PC-9 (cell line): ENCODE measurements at places on chromosomes 3 and 15. TPM values are rescaled to one million over a fixed set of nuclear protein-coding genes. Genes with fewer than 3 reads are reported as not detected.

DNA sequence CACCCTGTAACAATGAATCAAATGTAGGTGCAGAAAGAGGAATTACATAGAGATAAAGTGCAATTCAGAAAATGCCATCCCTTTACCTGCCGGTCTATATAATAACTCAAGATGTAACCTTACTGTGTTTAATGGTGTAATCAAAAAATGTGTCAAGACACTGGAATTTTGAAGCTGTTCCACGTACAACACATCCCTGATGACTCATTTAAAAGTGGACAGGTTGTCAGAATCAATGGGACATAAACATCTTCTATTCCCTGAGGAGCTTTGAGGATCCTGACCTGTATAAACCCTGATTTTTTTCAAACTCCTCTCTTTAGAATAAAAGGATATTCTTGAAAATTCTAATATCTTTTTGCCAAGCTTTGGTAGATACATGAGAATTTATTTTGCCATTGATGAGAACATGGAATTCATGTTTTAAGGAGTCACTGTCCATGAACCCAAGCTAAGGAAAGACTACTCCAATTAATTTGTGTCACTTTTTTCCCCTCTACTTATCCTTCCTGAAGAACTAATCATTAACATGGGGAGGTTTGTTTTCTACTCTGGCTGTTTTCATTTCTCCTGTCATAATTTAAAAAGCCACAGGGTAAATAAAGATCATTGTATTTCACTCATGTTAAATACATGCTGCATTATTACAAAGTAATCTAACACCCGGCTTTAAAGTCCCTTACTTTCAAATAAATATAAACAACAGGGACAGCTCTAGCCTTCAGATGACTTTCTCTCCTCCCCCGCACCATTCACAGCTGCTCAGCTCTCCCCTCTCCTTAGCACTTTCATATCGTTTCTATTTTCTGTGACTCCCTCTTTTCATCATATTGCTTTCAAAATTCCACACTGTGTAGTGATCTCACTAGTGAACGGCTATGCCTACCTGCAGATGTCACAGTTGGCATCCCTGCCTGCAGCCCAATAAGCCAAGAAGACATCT, 138.3 kb downstream of the TAFA4 start:
- H3K27me3 ChIP-seq = 0 out of 2 replicates have a peak, but pooled peaks cover 17% of the 10 kb centered on the region
- no peak for DNase-seq
- H3K27ac ChIP-seq = no peak overlapping the region
- no peaks in the 10 kb centered on the region for H3K36me3 ChIP-seq
- no peaks in the 10 kb centered on the region for H3K4me1 ChIP-seq

- H3K36me3 ChIP-seq = 0 out of 2 replicates have a peak, but pooled peaks cover 3% of the 10 kb centered on the region
- DNase-seq = no peak
- H3K4me1 ChIP-seq = no peaks in the 10 kb centered on the region
- no peak overlapping the region for H3K4me3 ChIP-seq
- H3K27ac ChIP-seq = no peak overlapping the region
- H3K27me3 ChIP-seq = no peaks in the 10 kb centered on the region
Measured at GRCh38 chr15:48730506-48730905, 80.4 kb downstream of the CEP152 start.

- DNase-seq = no peak
- H3K27me3 ChIP-seq = peaks cover 79% of the 10 kb centered on the region
- H3K4me3 ChIP-seq = no peak overlapping the region
- no peaks in the 10 kb centered on the region for H3K36me3 ChIP-seq
Measured at GRCh38 chr15:93146196-93146595, 57.2 kb upstream of the RGMA start.

- H3K36me3 ChIP-seq = no peaks in the 10 kb centered on the region
- peaks cover 75% of the 10 kb centered on the region for H3K4me1 ChIP-seq
- H3K4me3 ChIP-seq = no peak overlapping the region
- no peak for DNase-seq
- no peaks in the 10 kb centered on the region for H3K27me3 ChIP-seq
Measured at GRCh38 chr15:59290295-59291212, 82.1 kb downstream of the MYO1E start.

GRCh38 chr3:50536471-50537180, 30.9 kb downstream of the C3orf18 start:
- no peaks in the 10 kb centered on the region for H3K4me1 ChIP-seq
- no peak overlapping the region for H3K27ac ChIP-seq
- H3K27me3 ChIP-seq = peaks cover 68% of the 10 kb centered on the region

- no peaks in the 10 kb centered on the region for H3K27me3 ChIP-seq
- no peak for DNase-seq
- no peaks in the 10 kb centered on the region for H3K36me3 ChIP-seq
- no peak overlapping the region for H3K4me3 ChIP-seq
- H3K27ac ChIP-seq = no peak overlapping the region
Measured at GRCh38 chr3:186890911-186891310, 39.4 kb upstream of the ST6GAL1 start.

DNA sequence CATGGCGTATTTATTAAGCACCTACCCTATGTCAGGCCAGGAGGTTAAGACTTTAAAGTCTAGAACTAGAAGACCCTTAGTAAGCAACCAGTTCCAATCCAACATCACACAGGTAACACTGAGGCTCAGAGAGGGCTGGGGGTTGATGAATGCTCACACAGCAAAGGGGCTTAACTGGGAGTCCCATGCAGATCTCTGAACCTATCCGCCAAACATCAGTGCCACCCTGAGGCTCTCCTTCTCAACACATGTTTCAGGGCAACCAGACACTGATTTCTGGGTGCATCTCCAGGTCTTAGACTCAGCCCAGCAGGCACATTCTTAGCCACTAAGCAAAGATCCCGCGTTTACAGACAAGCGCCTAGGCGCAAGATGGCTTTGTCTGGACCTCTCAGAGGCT, 92.0 kb upstream of the SLC6A11 start:
- peaks cover 82% of the 10 kb centered on the region for H3K27me3 ChIP-seq
- DNase-seq = no peak
- no peak overlapping the region for H3K4me3 ChIP-seq
- H3K36me3 ChIP-seq = no peaks in the 10 kb centered on the region
- no peak overlapping the region for H3K27ac ChIP-seq

DNA sequence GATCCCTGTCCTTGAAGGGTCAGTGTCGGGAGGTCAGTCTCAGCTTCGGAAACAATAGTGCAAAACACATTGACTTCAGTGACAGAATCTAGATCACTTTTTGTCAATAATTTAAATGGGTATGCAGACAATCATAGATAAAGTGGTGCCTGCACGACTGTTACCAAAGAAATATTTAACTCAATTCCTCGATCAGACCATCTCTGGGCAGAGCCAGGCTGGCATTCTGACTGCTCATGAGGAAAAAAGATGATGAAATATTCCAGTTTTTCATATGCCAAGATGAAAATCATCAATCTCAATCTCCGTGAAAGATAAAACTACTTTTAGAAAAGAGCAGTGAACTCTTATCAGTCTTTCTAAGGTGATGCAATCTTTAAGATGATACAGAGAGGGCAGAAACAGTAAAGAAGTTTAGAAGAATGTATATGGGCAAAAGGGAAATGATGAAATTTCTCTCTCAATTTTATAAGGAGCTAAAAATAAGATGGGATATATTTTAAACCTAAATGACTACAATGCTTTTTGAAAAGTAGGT, 169.9 kb downstream of the WDR72 start:
- no peaks in the 10 kb centered on the region for H3K36me3 ChIP-seq
- no peak overlapping the region for H3K27ac ChIP-seq
- H3K27me3 ChIP-seq = no peaks in the 10 kb centered on the region
- no peak for DNase-seq
- no peak overlapping the region for H3K4me3 ChIP-seq

DNA sequence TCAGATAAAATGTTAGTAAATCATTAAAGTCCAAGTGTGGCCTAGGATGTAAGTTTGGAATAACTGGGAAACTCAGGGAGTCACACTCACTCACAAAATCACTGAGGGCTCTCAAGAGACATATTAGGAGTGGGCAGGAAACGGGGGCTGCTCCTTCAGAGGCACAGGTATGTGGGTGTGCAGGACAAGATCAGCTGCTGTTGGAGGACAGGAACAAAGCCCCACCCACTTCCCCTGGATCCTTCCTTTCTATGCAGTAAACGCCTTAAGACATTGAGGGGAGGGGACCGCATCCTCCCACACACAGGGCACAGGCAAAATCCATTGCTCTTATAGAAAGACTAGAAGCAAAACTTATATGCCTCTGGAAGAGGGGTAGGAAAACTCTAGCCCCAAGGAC, 30.2 kb downstream of the TM2D3 start:
- peaks cover 13% of the 10 kb centered on the region; the same call in 1 of the 2 replicates for H3K4me1 ChIP-seq
- no peak overlapping the region for H3K27ac ChIP-seq
- H3K36me3 ChIP-seq = no peaks in the 10 kb centered on the region

- DNase-seq = no peak
- no peaks in the 10 kb centered on the region for H3K36me3 ChIP-seq
- H3K4me3 ChIP-seq = no peak overlapping the region
- H3K4me1 ChIP-seq = no peaks in the 10 kb centered on the region
Measured at GRCh38 chr3:127829537-127829936, 7.2 kb upstream of the MGLL start.

DNA sequence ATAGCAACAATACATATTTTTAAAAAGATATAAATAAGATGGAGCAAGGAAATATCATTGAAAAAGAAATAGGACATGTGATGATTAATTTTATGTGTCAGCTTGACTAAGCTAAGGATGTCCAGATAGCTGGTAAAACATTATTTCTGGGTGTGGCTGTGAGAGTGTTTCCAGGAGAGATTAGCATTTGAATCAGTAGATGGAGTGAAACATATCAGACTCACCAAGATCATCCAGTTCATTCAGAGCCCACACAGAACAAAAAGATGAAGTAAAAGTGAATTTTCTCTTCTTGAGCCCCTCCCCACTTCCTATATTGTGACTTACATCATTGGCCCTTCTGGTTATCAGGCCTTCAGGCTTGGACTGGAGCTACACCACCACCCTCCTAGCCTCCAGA, 61.6 kb upstream of the TUSC7 start:
- no peaks in the 10 kb centered on the region for H3K27me3 ChIP-seq
- H3K27ac ChIP-seq = no peak overlapping the region
- H3K36me3 ChIP-seq = no peaks in the 10 kb centered on the region
- no peaks in the 10 kb centered on the region for H3K4me1 ChIP-seq

- no peaks in the 10 kb centered on the region for H3K27me3 ChIP-seq
- no peak for DNase-seq
- H3K4me3 ChIP-seq = no peak overlapping the region
- peaks cover 2% of the 10 kb centered on the region; the same call in 1 of the 2 replicates for H3K36me3 ChIP-seq
- no peaks in the 10 kb centered on the region for H3K4me1 ChIP-seq
Measured at GRCh38 chr3:136885357-136886213, 23.6 kb downstream of the NCK1 start.

DNA sequence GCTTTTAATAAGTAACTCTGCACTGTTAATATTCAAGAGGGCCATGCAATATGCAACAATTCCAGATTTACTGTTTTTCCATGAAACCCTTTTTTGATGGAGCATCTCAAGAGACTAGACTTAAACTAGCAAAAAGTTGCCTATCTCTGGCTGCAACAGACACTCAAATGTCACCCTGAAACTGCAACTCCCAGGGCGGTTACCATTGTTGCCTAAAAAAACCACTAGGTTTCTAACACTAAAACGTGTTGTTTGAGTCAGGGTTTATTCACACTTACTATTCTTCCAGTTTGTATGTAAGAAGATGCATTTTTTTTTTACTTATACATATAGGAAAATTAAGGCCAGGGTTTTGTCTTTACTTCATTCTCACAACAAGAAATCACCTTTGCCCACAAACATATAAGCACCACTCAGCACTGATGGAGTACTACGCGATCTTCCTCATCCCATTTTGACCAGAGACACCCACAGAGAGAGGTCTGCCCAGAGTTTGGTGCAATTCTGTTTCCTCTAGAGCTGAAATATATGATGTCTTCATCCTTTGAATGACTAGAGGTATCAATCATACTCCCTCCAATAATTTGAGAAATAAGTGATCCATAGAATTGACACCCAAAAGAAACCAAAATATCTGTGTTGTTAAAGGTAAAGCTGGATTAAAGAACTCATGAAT, 124.0 kb upstream of the SNTN start:
- no peak overlapping the region for H3K4me3 ChIP-seq
- no peaks in the 10 kb centered on the region for H3K4me1 ChIP-seq
- no peaks in the 10 kb centered on the region for H3K27me3 ChIP-seq
- DNase-seq = no peak
- no peaks in the 10 kb centered on the region for H3K36me3 ChIP-seq

DNA sequence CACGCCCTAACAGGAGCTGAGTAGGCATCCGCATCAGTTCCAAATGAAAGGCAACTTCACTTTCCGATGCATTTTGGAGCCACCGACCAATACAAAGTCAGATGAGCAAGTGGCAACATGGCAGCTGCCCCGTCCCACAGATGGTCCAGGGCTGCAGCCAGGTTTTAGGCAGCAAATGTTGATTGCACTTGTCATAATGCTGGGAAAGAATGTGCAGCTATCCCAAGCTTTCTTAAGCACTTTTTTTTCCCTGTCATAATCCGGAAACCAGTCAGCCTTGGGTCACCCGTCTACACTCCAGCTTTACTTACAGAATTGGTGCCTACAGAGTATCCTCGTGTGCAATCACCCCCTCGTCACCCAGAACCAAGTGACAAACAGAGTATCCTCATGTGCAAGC, 147.7 kb downstream of the CHSY1 start:
- H3K4me1 ChIP-seq = no peaks in the 10 kb centered on the region
- H3K27ac ChIP-seq = no peak overlapping the region
- no peaks in the 10 kb centered on the region for H3K27me3 ChIP-seq
- no peak for DNase-seq

GRCh38 chr15:80241508-80241907, 10.5 kb downstream of the CTXND1 start:
- H3K36me3 ChIP-seq = no peaks in the 10 kb centered on the region
- no peak overlapping the region for H3K27ac ChIP-seq
- H3K27me3 ChIP-seq = peaks cover 20% of the 10 kb centered on the region
- H3K4me1 ChIP-seq = no peaks in the 10 kb centered on the region
- H3K4me3 ChIP-seq = no peak overlapping the region

- H3K27ac ChIP-seq = no peak overlapping the region
- no peak overlapping the region for H3K4me3 ChIP-seq
- no peaks in the 10 kb centered on the region for H3K4me1 ChIP-seq
- no peaks in the 10 kb centered on the region for H3K27me3 ChIP-seq
- no peak for DNase-seq
- H3K36me3 ChIP-seq = no peaks in the 10 kb centered on the region
Measured at GRCh38 chr3:180633722-180634121, 31.8 kb downstream of the TTC14 start.

DNA sequence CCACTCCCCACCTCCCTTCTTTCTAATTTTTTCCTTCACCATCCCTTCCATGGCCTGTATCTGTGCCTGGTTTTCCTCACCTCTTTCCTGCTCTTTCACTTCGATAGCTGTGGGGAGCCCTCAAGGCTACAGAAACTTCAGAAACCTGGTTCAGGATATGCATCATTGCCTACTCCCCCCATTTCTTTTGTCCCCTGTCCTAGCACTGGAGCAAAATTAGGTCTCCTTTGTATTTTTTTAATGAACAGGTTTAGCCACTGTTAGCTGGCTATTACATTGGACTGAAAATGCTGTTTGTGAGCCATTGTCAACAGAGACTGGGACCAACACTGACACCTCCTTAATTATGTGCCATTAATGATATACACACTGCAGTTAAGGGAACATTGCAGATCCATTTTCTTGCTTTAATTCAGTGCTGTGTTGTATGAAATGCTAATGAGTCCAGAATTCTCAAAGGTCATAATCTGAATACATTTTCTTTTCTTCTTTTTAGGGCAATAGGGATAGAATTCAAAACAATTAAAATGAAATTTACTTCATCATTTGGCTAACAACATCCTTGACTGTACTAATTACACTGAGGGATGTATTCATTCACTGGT, 138.6 kb downstream of the PDCD6IP start:
- DNase-seq = no peak
- no peaks in the 10 kb centered on the region for H3K36me3 ChIP-seq
- no peaks in the 10 kb centered on the region for H3K4me1 ChIP-seq
- no peak overlapping the region for H3K4me3 ChIP-seq
- no peak overlapping the region for H3K27ac ChIP-seq
- H3K27me3 ChIP-seq = no peaks in the 10 kb centered on the region

Gene PCSK6
- total RNA-seq = 26.3 and 27.2 TPM in 2 replicates

Gene TPRA1
- total RNA-seq = 58.5 and 66.5 TPM in 2 replicates

Gene EEFSEC
- 21.0 and 21.3 TPM in 2 replicates for total RNA-seq

Gene TRIM71
- not detected in 2 replicates for total RNA-seq

Gene GOLGA8A
- total RNA-seq = 50.7 and 60.7 TPM in 2 replicates

Gene LRTM1
- not detected in 2 replicates for total RNA-seq
